ENCODE measurements at places on chromosomes 3 and 15.

- no peak for DNase-seq
Observed at GRCh38 chr3:152287898-152288576, 19.3 kb downstream of the MBNL1 start.

GRCh38 chr3:87780811-87781210 is 278.0 kb downstream of the CGGBP1 start:
- no peak for DNase-seq

- DNase-seq, result no peak
Observed at GRCh38 chr3:172675441-172676193, 35.2 kb downstream of the NCEH1 start.

- DNase-seq, result no peak
Observed at GRCh38 chr15:100726421-100727190, 124.2 kb downstream of the ASB7 start.

DNA sequence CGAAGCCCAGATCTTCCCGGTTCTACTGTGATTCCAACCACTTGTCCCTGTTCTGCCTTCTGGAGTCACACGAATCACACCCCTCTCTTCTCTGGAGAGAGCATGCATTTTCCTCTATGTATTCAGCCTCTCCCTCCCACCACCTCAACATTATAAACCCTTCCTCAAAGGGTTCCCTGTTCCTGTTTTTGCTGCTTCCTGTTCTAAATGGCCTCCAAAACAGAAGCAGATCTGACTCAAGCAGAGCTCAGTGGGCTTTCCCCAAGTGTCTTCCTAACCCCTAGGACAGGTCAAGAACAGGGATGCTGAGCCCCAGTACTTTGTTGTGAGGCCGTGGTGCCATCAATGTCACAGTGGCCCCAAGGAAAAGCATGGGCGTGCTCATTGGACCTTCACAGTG is 75.7 kb upstream of the ARNT2 start:
- no peak for DNase-seq

- no peak for DNase-seq
Observed at GRCh38 chr3:37588758-37589157, 272.9 kb upstream of the CTDSPL start.

GRCh38 chr3:38611866-38612265 is 37.6 kb downstream of the SCN5A start:
- DNase-seq, result no peak

DNA sequence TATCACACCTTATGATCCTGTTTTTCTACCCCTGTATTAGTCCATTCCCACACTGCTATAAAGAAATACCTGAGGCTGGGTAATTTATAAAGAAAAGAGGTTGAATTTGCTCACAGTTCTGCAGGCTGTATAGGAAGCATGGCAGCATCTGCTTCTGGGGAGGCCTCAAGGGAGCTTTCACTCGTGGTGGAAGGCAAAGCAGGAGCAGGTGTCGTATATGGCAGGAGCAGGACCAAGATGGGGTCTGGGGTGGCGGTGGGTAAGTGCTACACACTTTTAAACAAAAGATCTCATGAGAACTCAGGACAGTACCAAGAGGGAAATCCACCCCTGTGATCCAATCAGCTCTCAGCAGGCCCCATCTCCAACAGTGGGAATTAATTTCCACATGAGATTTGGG is 15.4 kb upstream of the SCAP start:
- no peak for DNase-seq

DNA sequence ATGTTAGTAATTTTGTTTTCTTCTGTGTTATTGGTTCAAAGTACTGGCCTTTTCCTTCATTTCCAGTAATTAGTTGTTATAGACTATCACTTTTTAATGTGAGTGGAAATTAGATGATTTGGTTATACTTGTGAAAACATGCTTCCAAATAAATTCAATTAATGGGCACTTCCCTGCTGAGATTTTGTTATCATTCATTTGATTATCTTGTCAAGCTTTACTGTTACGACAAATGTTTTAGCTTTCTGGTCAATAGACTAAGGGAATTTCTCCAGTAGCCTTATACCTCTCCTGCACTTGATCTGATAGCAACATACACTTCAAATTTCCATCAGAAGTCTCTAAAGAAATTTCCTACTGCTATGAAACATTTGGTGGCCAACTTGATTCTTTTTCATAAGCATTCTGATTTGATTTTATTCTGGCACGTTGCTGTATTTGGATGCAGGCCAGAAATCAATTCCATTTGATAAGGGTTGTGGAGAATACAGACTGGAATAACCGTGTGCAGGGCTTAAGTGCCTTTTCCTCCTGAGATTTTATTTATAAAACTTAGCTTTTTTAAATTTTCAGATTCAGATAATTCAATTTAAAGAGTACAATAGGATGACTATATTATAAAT is 573.8 kb upstream of the NAALADL2 start:
- no peak for DNase-seq

GRCh38 chr15:68080334-68080733 is 26.2 kb downstream of the PIAS1 start:
- DNase-seq, result no peak

GRCh38 chr3:89145995-89146394 is 38.6 kb downstream of the EPHA3 start:
- no peak for DNase-seq

DNA sequence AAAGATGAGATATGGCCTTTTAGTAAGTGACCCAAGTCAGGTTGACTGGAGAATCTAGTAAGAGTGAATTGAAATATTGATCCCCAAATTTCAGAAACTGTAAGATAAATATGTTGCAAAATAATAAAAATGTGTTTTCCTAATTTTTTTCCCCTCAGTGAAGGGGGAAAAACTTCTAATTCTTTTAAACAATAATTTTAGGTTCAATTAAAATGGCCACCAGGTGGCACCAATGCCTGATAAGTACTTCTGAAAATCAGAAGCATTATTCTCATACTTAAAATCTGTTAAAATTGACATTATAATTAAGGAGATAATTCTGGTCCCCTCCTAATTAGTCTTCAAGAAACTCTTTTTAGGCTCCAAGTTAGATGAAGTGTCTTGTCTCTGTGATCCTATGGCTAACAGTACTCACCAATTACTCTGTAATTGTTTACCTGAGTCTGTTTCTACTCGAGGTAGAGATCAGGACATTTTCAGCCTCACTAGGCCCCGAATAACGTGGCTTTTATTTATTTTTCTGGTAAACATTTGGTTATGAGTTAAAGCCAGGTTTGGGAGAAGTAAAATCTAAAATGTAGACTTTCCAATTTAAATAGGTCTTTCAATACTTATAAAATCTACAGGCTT is 52.6 kb downstream of the NMD3 start:
- DNase-seq, result no peak

GRCh38 chr3:77475507-77475906 is 435.6 kb downstream of the ROBO2 start:
- no peak for DNase-seq

- DNase-seq, result no peak
Observed at GRCh38 chr15:67193223-67193990, 61.1 kb downstream of the AAGAB start.

GRCh38 chr3:188749010-188749617 is 422.7 kb upstream of the TPRG1 start:
- DNase-seq, result peak; percentile 45

- DNase-seq, result no peak
Observed at GRCh38 chr15:89123181-89123525, 34.9 kb downstream of the ABHD2 start.
